Fibroblast of the aortic adventitia (primary cell): ENCODE measurements at places on chromosomes 4 and X. TPM values are rescaled to one million over a fixed set of nuclear protein-coding genes. Genes with fewer than 3 reads are reported as not detected.

GRCh38 chr4:134388351-134388750, 186.8 kb upstream of the PABPC4L start:
- DNase-seq = no peak

DNA sequence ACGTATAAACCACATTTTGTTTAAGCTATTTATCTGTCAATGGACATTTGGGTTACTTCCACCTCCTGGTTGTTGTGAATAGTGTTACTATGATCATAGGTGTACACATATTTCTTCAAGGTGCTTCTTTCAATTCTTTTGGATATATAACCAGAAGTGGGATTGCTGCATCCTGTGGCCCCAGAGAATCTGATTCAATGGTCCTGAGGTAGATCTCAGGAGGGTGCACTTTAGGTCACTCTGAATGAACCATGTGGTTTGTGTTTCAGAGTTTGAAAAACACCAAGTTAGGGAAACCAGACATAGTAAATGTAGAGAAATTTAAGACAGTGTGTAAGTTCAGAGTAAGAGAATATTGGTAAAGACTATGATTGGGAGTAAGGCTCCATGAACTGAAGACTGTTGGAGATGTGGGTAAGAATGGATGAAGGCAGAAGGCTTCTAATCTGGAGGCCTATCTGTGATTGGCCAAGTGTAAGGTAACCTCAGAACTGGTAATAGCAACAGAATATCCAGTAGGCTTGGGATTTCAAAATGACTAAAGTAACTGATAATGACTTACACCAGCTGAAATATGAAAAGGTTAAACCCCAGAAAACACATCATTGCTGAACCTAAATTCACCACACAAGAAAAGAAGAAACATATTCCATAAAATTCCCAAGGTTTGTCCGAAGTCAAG, 236.9 kb downstream of the CAMK2D start:
- no peak for DNase-seq

GRCh38 chrX:109974906-109975655, 27.8 kb upstream of the TMEM164 start:
- peak; percentile 20 for DNase-seq

- peak; percentile 85 for DNase-seq
Observed at GRCh38 chr4:145061318-145061920, 36.6 kb downstream of the ANAPC10 start.

DNA sequence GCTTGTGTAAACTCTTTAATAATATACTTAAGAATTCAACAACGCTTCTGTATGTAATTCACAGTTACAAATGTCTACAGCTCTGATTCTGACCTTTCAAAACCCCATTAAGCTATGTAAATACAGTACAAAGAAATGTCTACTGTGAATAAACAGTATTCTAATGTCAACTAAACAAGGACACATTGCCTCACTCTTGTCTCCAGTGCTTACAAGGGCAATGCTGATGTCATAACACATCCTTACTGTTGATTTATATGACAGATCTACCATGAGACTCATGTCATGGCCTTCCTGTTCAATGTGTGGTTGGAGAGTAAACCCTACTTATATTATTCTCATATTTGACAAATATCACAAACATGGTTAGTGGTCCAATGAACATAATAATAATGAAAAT, 256.1 kb upstream of the ADGRL3 start:
- no peak for DNase-seq

- no peak for DNase-seq
Observed at GRCh38 chr4:6549445-6549844, 25.5 kb upstream of the MAN2B2 start.

GRCh38 chr4:119580293-119580692, 48.3 kb downstream of the PDE5A start:
- DNase-seq = no peak

DNA sequence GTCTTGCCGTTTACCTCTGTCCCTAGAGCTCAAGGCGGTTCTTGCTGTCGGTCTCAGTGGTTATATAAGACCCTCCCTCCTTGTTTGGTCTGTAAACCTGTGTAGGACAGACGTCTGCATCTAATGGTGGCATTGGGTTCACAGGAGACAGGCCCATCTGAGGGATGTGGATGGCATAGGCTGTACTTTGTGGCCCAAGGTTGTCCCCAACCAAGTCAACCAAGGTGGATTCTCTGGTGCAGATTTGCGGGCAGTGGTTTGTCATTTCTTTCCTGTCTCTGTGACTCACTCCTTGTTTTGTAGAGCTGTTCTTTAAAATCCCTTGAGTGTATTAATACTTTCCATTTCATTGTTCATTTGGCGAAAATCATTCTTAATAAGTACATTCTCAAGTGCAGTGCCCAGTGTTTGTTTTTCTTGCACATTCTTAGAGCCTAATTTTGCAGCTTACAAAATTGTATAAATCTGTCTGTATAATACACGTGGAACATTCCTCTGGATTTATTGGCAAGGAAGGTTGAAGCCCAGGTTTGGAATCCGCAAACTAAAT, 68.0 kb upstream of the TLR2 start:
- peak; percentile 4 for DNase-seq

The ATP11C gene
- 48.2 and 71.2 TPM in 2 replicates for total RNA-seq

GRCh38 chrX:78011846-78012245, 42.4 kb upstream of the PGAM4 start:
- DNase-seq = no peak

- no peak for DNase-seq
Observed at GRCh38 chr4:106679063-106679462, 310.5 kb upstream of the GIMD1 start.

The SORCS2 gene
- 0.27 and 5.4 TPM in 2 replicates for total RNA-seq

DNA sequence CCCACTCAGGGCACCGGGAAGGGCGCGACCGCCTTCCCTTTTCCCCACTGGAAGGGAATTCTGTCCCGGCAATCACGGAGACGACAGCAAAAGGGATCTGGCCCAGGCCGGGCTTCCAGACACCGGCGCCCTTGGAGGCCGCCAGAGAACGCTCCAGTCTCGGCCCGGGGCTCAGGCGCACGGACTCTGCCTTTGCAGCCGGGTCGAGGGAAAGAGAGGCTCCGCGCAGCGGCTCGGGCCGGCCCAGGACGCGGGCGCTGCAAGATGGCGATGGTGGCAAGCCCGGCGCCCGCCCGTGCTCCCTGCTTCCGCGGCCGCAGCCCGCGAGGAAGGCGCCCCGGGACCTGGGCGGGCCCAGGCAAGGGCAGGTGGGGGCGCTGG, 1.1 kb downstream of the CTBP1 start:
- DNase-seq = no peak

DNA sequence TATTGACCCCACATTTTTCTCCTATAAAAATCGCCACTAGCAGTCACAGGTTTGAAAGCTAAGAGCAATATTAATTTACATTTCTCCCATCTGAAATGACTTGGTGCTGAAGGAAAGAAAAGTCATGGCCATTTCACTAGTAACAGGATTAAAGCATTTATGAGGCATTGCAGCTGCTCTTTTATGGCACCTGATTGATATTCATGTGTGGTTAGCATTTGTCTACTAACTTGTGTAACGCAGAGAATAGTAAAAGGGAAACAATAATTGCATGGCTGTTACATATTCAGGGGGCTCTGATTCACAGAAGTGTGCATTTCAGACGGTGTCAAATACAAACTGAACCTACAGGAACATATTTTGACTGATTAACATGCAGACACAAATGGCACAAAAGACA, 5.2 kb downstream of the PCDH19 start:
- no peak for DNase-seq

DNA sequence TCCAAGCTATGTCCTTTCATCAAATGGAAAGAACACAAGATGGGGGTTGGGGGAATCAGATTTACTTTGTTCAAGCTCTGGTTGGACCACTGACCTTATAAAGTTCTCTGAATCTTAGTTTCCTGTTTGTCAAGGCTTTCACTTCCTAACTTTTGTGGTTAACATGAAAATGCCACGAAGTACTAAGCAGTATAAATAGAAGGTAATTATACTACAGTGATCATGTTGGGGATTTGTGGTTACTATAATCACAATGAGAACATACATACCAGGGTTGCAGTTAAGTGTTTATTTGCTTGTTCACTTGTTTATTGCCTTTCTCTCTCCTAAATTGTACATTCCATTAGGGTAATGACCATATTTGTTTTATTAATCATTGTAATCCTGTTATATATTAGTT, 53.2 kb downstream of the SPRY1 start:
- no peak for DNase-seq

GRCh38 chr4:61374447-61374891, 174.3 kb downstream of the ADGRL3 start:
- DNase-seq = peak; percentile 67

DNA sequence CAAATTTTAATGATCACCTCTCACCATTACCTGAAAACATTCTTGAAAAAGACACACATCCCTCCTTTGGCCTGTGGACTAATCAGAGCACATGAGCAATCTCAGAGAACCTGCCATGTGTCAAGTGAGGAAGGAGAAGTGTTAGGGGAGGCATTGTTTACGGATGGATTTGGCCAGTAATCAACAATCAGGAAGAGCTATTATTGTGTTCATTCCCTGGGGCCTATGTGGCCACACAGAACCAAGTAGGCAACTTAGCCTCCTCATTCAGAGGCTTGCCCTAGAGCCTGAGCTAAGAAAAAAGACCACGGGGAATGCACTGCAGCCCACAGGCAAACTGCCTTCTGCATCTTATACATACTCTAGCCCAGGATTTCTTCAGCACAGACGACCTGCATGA, 40.6 kb upstream of the DOCK11 start:
- no peak for DNase-seq

DNA sequence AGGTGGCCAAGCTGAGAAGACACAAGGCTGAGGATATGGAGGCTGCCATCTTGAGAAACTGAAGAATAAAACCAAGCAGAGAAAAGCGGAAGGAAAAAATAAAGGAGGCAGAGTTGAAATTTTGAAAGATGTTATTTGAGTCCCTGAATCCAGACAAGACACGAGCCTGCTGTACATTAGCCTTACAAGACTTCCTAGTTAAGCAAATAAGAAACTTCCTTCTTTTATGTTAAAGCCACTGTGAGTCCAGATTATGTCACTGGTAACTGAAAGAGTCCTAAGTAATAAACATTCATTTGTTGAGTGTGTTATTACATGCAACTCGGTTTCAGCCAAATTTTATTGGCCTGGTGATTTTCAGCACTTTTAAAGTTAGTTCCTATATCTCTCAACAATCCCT, 30.4 kb downstream of the DRD5 start:
- DNase-seq = no peak

The CSAG1 gene
- not detected in 2 replicates for total RNA-seq

The RHOH gene
- not detected in 2 replicates for total RNA-seq

- peak; percentile 65 for DNase-seq
Observed at GRCh38 chr4:154985673-154986072, 204.6 kb downstream of the RBM46 start.

The RBM46 gene
- 0.57 TPM in 1 of 2 replicates, not detected in the other for total RNA-seq

DNA sequence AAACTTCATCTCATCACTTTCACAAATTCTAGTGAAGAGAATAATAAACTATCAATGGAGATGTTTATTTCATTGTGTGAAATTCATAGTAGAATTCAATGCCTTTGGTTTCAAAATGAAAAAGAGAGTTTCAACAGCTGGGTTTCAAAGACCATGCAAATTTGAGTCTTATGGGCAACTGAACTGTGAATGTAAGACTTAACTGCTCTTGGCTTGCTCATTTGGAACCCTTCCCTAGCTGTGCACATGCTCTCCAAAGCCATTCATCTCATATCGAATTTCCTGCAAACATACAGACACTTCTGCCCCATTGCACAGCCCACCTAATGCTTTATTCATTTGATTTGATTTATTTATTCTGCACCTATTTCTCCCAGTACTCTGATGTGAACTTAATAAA, 154.5 kb downstream of the GRXCR1 start:
- no peak for DNase-seq

The CTAG1B gene
- not detected in 2 replicates for total RNA-seq

DNA sequence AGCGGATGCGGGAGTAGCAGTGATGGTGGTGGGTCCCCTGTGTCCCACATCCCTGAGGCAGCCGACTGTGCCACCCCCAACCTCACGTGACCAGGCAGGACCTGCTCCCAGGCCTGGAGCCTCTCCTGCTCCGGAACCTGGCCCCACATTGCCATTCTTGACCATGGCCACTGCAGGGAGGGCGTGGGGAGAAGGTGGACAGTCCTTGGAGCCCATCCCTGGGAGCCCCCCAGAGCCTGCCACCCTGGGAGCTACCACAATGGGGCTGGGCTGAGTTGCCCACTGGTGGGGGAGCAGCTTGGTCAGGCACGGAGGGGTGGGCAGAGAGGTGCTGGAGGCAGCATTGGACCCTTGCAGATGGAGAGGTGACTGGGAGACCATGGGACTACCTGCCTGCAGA, 36.8 kb downstream of the TMPRSS11A start:
- DNase-seq = no peak

- no peak for DNase-seq
Observed at GRCh38 chrX:68355629-68355920, 77.7 kb downstream of the OPHN1 start.

DNA sequence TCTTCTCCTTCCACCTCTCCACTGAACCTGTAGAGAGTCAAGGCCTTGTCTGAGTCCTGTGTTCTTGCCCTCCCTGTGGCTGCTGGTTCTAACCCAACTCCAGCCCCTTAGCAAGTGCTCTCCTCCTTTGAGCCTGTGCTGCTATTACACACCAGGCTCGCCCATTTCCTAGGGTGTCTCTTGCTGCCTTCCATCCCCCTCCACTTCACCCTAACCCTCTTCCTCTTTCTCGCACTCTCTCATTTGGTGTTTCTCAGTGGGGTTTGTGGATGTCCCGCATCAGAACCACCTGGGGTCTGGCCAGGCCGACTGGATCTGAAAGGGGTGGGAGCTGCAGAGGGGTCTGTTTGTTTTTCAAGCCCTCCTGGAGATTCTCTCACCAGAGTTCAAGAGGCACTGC, 156.7 kb downstream of the SPRY1 start:
- DNase-seq = no peak

- no peak for DNase-seq
Observed at GRCh38 chr4:49000806-49001205, 14.7 kb downstream of the CWH43 start.

The TENT5D gene
- total RNA-seq = 0.09 TPM in 1 of 2 replicates, not detected in the other

DNA sequence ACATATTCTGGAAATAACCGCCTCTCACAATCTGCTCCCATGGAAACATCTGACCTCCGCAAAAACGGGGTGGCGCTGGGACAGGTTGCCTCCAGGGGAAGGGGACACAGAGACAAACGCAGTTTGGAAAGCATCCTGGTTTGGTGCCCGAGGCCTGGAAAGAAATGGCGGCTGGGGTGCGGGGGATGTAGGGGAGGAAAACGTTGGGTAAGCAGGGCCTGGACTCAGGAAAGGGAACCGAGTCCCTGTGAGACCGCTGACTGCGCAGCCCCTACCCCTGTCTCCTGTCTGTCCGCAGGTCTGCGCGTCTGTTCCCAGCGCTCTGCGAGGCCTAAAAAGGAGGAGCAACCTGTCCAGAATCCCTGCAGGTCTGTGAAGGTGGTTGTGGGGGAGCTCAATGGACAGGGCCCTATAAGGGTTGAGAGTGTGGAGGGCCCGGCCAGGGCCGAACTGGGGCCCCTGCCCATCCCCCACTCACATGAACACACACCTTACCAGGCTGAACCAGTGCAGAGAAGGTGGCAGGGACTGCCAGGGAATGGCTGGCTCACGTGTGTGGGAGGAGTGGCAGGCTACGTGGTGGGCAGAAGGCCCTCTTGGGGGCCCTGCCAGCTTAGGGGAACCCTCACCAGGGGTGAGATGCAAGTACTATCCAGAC, 672 bp downstream of the TCEAL3 start:
- DNase-seq = no peak

GRCh38 chr4:25703731-25704388, 48.2 kb downstream of the SLC34A2 start:
- peak; percentile 49 for DNase-seq

The UGT2A1 gene
- total RNA-seq = not detected in 2 replicates

- DNase-seq = no peak
Observed at GRCh38 chr4:43560047-43560446, 667.5 kb downstream of the GRXCR1 start.

The COL4A6 gene
- total RNA-seq = 1.3 and 2.2 TPM in 2 replicates

The KDR gene
- 2.5 and 10.9 TPM in 2 replicates for total RNA-seq

- DNase-seq = no peak
Observed at GRCh38 chrX:115054876-115055275, 37.5 kb upstream of the IL13RA2 start.

The TRPC5OS gene
- not detected in 2 replicates for total RNA-seq
